ENCODE measurements at places on chromosomes 11 and 22.

DNA sequence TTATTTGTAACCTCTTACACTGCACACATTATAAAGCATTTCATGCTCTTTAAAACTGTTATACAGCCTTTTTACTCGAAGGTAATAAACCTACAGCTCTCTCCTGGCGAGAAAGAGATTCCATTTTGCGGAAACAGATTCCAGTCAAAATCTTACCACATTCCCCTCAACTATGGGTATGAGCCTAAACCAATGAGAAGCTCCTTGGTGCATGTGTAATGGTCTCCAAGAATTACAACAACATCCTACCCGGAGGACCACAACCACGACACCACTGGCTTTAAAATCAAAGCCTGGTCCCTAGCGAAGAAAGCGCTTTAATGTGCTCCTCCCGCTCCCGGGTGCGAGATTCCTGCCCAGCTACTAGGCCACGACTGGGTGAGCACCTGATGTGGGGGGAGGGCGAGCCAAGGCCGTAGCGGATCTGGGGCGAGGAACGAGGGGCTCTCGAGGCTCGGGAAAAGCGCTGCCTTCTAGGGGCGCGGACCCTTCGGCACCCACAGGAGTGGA lies 821 bp downstream of the CELF1 start:
- DNase-seq, result peak; percentile 26

DNA sequence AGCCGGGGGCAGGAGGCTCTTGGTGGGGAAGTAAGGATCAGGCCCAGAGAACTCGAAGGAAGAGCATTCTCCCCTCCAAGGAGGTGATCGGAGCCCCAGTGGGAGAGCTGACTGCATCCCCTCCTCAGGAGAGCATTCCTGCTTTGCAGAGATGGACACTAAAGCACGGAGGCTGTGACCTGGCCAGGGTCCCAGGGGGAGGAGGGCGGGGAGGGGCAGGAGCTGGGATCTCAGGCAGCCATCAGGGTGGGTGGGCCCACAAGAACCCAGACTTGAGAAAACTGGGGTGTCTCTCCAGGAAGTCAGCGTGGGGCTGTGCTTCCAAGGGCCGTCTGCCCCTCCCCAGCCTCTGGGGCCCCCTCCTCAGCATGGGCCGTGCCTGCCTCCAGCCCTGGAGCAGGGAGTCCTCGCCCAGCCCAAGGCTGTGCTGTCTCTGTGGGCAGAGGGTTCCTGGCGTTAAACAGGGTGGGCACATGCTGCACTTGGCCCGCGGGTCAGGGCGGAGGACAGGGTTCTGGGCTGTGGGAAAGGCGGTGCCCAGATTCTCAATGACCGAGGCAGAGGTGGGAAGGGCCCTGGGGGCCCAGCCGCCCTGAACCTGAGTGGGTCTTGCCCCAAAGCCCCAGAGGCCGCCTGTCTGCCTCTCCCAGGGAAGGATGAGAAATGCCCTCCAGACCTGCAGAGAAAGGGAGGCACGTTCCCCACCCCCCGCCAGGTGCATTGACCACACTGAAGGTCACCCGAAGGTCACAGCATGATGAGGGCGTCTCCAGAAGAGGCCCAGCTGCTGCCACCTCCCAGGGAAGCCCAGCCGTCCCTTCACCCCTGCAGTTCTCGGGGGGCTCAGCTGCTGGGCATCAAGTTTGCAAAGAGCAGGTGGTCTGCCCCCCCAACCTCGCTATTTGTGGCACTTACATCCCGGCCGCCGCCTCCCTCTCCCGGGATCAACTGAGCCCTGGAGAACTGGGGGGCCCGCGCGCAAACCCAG lies 643 bp downstream of the CEND1 start:
- DNase-seq, result no peak

GRCh38 chr11:26201411-26201810 lies 130.5 kb upstream of the ANO3 start:
- DNase-seq, result no peak

- DNase-seq, result peak; percentile 1
Observed at GRCh38 chr11:23112987-23113886, 253.0 kb upstream of the CCDC179 start.

DNA sequence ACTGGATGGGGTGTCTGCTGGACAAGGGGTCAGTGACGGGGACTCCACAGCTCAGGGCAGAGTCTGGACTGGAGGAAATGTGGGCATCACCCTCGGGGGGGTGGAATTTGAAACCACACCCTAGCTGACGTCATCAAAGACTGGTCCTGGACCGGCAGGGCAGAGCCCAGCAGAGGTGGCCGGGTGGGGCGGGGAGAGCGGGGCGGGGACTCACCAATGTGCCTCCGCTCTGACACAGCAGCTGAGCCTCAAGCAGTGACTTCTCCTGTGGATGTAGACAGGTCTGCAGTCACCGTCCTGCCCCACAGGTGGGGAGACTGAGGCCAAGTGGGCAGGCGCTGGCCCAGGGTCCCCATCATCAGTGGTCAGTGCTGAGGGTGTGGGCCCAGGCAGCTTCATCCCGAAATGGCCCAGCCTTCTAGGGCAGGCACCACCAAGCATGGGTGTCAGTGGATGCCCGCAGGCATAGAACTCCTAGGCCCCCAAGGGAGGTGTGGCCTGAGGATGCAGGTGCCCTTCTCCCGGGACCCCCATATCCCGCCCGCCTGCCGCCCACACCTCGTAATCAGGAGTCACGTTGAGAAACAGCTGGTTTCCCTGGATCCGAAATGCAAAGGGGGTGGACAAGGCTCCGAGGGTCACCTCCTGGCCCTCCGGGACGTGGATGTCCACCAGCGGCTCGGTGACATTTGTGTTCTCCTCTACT lies 603 bp downstream of the CDHR5 start:
- no peak for DNase-seq

DNA sequence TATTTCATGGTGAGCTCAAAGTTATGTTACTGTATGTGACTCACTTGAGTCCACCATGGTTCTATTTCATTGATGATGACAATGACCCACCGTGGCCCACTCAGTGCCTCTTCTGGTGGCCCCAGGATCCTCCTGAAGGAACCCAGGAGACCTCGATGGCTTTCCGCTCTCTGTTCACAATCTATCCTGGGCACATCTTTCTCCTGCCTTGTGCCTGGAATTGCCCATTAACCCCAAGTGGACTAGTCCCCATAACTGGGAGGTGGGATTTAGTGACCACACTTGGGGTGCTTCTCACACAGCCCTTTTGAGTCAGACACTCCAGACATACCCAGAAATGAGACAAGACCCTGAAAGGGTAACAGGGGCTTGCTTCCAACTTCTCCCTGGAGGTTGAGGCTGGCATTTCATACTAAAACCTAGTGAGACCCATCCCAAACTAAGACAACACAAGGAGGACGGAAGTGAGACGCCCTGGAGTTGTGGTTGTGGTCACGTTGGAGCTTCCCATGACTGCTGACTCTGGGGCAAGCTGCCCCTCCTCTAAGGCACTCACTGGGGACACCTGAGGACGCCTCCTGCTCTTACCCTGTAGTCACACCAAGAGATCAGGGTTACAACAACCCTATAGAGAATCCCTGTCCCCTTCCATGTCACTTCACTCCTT lies 22.1 kb downstream of the IGLL5 start:
- DNase-seq, result no peak

- no peak for DNase-seq
Observed at GRCh38 chr22:38422611-38423511, 32.1 kb downstream of the KCNJ4 start.

DNA sequence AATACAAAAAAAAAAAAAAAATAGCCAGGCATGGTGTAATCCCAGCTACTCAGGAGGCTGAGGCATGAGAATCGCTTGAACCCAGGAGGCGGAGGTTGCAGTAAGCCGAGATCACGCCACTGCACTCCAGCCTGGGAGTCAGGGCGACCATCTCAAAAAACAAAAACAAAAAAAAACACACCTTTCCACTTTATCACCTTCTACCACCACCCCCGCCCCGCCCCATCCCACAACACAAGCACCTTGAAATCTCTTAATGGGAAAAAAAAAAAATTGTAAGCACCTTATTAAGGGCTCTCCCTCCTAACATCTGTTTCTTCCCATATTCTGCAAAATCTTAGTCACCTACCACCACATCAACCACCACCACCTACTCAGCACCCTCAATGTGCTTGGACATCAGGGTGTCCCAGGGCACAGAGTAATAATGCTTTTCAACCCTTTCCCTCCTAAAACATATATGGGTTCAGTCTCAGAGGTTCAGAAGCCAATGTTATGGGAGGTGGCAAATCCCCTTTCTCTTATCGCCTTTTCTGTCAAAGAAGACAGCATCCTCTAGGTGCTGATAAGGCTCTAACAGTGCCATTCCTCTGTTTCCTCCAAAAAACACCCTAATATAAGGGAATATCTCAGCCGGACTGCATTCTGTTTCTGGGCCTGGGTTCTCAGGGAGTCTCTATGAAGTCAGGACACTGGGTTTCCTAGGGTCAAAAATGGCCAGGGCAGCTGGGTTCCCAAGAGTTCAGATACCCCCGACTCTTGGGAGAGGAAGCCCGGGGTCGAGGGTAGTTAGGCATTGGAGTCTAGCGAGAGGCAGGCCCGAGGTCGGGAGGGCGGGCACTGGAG lies 718 bp downstream of the INTS5 start:
- DNase-seq, result no peak

GRCh38 chr11:105034813-105035620 lies at the start of gene CASP1:
CASP1 (minus strand) TSS chr11:105035144; CDS start chr11:105035113, 31 bp downstream.
- peak; percentile 13 for DNase-seq

DNA sequence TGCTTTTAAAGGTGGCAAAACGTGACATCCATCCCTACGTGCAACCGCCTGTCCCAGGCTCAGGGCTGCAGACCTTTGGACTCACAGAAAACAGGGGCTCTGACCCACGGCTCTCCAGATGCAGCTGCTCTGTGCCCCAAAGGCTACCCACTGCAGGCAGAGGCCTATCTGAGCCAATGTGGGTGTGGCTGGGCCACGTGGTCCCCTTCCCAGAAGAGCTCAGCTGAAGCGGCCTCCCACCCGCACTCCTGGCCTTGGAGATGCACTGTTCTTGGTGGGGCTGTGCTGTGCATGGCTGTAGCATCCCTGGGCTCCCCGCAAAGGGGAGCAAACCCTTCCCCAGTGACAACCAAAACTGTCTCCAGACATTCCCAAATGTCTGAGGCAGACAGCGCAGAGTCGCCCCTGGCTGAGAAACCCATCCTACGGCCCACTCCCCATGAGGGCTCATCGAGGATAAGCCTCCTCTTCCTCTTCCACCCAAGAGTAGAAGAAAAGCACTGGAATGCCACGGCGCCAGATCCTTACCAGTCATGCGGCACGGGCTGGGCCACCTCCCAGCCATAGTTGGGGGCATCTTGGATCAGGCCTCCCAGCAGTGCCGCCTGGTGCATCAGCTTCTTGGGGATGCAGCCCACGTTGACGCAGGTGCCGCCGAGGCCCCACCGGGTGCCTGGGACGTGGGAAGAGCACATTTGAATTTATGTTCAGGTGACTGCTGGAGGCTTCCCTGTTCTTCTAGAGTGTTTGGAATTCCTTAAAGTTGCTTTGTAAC lies 23.1 kb upstream of the COMT start:
- no peak for DNase-seq

- DNase-seq, result no peak
Observed at GRCh38 chr11:67392183-67392715, 463 bp downstream of the RAD9A start.

DNA sequence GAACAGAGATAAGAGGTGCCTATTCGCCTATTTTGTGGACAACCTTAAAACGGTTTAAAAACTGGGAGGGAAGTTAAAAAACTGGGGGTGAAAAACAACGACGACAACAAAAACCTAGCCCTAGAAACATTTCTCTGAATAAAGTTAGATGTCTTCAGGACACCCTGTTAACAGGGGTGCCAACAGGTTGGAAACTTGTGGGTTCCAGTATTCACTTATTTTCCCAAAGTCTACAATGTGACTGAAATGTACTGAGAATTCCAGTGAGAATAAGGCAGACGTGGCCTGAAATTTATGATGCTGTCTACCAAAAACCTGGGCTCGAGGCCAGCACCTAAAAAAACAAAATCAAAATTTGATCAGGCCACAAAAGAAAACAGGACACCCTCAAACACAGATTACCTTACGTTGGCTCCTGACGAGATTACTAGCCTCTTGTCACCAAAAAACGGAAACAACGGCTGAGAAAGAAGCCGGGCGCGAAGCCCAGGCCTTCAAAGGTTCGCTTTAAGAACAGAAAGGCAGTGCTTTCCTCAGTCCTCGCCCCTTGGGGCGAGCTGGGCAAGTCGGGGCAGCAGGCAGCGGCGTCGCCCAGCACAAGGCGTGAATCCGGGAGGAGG lies 906 bp downstream of the CCDC90B start:
- no peak for DNase-seq

Data from activated T-cell treated with anti-CD3 and anti-CD28 coated beads, Interleukin-2, amount 50 U/mL, for 72 hours (primary cell).